Activated CD4-positive, CD25-positive, alpha-beta regulatory T cell treated with anti-CD3 and anti-CD28 coated beads, Interleukin-2, amount 50 U/mL, for 24 hours (primary cell): ENCODE measurements at places on chromosomes 11 and 22.

DNA sequence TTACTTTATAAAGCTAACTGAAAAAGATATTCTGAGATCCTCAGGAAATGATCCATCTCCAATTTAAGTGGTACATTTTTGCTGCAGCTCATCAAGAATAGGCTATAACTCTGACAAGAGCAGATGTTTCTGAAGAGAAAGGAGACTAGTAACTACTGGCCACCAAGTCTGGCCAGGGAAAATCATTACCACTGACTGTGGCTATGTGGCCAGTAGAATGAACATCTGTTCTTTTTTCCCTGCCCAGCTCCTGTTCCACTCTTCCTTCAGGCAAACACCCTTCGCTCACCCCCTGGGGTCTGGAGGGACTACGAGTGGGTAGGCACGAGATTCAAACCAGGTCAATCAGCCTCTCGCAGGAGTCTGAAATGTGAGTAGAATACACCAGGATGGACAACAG, 23.9 kb downstream of the TMEM123 start:
- no peak for ATAC-seq

GRCh38 chr11:131886201-131886600, 515.8 kb downstream of the NTM start:
- no peak for ATAC-seq

DNA sequence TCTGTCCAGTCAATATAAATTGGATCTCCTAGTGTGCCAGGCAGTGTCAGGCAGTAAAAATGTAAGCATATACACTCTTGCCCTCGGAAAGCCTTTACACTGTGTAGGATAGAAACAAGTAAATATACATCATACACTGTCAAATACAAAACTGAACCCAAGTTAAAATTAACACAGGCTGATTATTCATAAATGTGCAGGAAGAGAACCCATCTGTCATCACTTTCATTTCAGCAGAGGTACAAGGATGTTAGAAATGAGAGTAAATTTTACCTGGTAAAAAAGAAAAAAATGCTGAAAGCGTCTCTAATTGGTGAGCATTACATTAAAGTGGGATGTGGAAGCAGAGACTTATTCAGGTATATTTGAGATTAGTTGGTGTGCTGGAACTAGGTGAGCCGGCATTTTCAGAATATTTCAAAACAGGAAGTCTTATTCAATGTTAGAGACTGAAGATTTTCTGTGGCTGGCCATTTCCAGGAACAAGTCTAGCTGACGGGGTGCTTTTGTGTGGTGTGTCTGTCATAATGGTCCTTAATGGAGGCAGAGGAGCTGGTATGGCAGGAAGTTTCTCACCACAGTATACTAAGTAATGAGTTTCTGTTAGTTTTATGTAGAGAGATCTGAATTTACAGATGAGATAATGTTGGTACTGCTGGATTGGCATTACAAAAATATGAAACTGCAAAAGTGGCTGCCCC, 192.6 kb downstream of the CASP12 start:
- peak; percentile 93 for ATAC-seq

- no peak for ATAC-seq
Measured at GRCh38 chr11:2781408-2782274, 81.8 kb upstream of the KCNQ1OT1 start.

GRCh38 chr11:1503708-1504104, 17.1 kb upstream of the MOB2 start:
- no peak for ATAC-seq

DNA sequence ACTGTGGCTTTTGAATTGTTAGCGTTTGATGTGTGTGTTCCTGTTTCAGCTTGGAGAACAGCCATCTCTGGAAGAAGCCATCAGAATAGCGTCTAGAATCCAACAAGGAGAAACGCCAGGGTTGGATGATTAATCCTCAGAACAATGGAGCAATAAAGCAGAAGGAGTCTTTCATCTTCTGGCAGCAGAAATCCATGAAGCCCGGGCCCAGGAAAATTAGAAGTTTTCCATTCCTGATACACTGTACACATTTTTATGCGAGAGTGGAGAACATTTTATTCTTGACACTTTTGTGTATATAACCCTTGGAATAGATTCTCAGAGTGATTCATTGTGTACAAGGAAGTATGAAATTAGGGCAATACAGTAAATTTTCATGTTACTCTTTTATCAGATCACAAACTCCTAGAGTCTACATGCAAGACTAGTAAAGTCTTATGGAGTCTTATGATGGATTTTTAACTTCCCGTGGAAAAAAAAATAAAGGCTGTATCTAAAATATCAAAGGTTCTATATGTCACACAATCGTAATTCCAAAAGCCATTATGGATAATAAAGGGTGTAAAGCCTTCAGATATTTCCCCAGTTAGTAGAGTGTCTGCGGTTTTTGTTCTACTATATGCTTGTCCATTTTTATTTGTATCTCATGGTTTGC, 45.9 kb upstream of the WEE1 start:
- ATAC-seq, result no peak

GRCh38 chr11:117898059-117898458, 21.6 kb upstream of the FXYD6 start:
- no peak for ATAC-seq

DNA sequence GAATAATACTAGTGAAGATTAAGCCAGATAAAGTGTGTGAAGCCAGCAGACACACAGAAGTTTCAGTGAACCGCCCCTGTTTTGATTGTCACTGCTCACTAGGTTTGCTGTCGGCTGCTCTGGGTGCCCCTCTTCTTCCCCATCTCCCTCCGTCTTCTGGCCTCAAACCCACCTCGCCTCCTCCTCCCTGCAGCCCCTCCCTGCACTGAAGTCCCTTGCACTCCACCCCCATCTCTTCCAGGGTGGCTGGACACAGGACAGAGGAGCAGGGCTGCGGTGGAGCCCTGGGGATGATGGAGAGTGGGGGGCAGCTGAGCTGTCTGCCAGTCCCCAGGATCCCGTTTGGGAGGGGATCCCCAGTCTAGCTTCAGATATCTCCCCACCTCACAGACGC, 53.5 kb downstream of the CYTH4 start:
- ATAC-seq, result no peak

- no peak for ATAC-seq
Measured at GRCh38 chr11:98771791-98772190, 249.0 kb upstream of the CNTN5 start.

DNA sequence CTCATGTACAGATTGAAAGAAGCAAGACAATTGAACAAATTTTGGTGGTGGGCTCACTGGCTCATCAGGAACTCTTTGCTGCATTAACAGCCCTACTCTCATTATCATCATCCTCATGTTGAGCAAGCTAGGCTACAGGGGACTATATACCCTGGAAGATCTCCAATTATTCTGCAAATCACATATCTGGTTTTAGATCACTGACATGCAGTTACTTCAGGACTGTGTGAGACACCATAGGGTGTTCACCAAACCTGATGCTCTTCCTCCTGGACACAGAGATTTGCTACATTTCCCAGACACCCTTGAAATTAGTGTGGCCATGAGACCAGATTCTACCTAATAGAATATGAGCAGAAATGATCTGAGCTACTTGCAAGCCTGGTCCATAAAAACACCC, 23.0 kb upstream of the ME3 start:
- no peak for ATAC-seq

- peak; percentile 14 for ATAC-seq
Measured at GRCh38 chr22:29268511-29269229, 602 bp downstream of the EWSR1 start.

GRCh38 chr11:102361086-102362031, 14.3 kb downstream of the BIRC2 start:
- peak; percentile 75 for ATAC-seq

DNA sequence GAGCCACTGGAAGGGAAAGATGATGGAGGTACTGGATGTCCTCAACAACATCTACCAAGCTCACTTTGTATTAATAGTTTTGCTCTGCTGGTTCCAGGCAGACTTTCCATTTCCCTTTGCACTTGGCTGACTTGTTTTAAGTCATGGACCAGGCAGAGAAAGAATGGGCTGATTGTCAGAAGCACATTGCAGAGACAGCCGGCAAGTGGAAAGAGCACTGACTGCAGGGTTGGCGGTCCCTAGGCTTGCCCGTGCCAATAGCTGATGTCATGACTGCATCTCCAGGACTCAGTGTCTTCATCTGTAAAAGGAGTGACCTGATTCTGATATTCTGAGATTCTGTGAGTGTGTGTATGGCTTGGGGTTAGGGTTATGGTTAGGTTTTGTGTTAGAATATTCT, 20.9 kb upstream of the NNMT start:
- ATAC-seq, result no peak

DNA sequence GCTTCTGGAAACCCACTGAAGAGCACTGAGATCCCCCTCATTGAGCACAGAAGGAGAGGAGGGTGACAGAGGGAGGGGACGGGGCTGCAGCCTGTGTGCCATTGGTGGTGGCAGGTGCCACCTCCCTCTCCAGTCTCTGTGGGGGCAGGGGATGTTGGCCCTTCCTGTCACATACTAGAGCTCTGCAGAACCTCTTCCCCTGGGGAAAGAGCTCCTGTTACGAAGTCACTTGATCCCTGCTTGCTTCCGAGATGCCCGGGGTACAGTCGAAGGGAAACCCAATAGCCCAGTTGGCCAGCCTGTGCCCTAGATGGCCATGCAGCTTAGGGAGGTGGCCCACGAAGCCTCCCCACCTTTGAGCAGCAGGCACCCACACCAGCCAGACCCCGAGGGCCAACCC, 29.4 kb downstream of the DAGLA start:
- no peak for ATAC-seq

DNA sequence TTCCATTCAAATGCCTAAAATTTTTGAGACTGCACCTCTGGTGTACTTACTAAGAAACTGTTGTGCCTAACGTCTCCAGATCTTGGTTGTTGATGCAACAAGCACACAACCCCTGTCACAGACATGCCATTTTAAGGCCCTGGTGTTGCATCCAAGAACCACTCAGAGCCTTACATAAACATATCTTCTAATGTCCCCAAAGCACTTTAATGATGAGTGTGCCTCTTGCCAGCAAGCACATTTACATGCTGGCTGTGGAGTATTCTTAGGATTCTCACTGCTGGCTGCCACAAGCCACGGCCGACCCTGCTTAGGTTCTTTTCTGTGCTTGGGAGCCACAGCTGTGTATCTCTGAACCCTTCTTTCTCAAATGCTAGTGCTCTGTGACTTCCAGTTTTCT, 201.4 kb downstream of the ADAMTS15 start:
- ATAC-seq, result no peak

DNA sequence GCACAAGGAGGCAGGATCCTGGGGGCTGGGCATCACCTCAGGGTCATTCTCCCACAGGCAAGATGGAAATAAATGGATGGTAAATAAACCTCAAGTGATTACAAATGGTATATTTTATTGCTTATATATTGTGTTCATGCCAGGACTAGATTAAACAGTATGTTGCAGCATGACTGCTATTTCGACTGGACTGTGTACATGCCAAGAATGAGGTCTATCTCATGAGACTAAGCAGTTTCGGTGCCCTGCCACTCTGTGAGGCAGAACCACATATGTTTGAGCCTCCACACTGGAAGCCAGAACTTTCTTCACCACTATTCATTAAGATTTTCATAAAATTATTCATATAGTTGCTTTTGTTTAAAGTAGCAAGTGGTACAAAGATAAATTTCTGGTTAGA, 140.2 kb downstream of the DDX10 start:
- no peak for ATAC-seq

DNA sequence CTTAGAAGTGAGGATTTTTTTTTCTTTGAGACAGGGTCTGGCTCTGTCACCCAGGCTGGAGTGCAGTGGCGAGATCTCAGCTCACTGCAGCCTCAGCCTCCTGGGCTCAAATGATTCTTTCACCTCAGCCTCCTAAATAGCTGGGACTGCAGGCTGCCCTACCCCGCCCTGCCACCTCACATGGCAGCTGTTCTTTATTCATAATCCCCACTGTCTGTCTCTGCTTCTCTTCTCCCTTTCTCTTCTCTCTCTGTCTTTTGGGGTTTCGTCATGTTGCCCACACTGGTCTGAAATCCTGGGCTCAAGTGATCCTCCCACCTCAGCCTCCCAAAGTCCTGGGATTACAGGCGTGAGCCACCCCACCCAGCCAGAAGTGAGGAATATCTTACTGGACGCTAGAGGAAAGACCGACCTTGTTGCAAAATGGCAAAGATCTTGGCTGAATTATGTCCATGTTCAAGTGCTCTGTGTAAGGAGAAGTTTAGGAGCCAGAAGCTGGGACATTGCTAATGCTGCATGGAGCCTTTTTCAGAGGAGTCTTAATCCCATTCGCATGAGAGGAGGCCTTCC, 21.9 kb downstream of the KRTAP5-5 start:
- ATAC-seq, result no peak

DNA sequence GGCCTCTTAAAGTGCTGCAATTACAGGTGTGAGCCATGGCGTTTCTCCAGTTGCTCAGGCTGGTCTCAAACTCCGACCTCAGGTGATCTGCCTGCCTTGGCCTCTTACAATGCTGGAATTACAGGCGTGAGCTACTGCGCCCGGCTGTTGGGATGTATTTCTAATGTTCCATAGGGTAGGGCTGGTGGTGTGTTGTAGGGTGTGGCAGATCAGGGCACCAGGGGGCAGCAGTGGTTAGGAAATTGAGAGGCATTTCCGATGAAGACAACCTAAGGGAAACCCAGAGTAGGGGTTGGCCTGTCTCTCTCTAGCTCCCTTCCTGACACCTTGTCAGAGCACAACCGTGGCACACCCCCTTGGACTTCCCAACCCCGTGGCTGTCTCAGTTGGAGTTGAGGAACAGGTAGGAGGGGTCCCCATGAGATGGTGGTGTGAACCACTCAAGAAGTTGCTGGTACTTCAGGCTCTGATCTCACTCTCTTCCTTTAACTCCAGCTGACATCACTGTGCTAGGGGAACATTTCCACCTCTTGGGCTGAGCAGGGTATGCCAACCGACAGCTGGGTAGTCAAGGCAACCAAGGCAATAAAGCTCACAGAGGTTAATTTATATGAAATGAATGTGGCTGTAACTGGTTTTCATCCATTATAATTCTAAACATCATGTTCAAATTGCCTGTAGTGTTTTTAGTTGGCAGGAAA, 33.0 kb downstream of the YWHAH start:
- peak; percentile 92 for ATAC-seq

DNA sequence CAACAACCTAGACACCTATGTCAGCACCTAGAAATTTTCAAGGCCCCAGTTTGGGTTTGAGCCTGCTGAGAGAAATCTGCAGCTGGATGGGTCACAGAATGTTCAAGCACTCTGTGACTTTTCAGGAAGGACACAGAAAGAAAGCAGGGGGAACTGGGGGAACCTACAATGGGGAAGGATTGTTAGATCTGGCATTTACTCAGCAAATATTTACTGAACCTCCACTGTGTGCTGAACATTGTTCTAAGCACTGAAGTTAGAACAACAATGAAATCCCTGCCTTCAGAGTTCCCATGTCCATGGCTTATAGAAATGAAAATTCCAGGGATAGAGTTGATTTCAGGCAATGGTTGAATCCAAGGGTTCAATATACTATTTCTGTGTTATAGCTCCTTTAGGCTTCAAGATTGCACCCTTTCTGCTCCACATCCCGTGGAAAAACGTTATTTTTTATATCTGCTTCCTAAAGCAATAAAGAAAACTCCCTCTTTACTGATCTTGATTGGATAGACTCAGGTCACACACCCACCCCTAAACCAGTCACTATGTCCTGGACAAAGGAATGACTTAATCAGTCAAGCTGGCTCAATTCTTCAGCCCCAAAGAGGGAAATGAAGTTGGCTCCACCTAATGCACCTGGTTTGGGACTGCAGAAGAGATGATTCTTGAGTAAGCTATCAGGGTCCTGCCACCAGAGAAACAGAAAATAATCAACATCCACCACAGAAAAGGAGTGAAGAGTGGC, 95.1 kb downstream of the OR5AK2 start:
- ATAC-seq, result no peak
